Naive thymus-derived CD8-positive, alpha-beta T cell (primary cell): ENCODE measurements at places on chromosomes 2 and 18.

DNA sequence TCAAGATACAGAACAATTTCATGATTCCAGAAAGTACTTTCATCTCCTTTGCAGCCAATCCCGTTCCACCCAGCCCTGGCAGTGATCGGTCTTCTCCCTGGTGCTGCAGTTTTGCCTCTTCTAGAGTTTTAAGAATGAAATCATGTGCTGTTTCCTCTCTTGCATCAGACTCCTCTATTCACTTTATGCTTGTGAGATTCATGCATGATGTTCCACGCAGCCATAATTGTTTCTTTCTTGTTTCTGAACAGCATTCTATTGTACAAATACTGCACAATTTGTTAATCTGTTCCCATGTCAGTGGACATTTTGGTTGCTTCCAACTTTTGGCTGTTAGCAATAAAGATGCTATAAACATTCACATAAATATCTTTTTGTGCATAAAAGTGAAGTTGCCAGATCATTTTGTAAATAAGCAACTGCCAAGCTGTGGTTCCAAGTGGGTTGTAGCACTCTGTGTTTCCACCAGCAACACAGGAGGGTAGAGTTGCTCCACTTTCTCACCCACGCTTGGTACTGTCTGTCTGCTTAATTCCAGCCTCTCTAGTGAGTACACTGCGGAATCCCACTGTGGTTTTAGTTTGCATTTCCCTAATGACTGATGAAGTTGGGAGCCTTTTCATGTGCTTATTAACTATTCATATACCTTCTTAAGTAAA is 104.5 kb downstream of the TWIST2 start:
- no peak for DNase-seq

GRCh38 chr2:238651306-238652052 is 196.4 kb upstream of the TWIST2 start:
- DNase-seq, result no peak

DNA sequence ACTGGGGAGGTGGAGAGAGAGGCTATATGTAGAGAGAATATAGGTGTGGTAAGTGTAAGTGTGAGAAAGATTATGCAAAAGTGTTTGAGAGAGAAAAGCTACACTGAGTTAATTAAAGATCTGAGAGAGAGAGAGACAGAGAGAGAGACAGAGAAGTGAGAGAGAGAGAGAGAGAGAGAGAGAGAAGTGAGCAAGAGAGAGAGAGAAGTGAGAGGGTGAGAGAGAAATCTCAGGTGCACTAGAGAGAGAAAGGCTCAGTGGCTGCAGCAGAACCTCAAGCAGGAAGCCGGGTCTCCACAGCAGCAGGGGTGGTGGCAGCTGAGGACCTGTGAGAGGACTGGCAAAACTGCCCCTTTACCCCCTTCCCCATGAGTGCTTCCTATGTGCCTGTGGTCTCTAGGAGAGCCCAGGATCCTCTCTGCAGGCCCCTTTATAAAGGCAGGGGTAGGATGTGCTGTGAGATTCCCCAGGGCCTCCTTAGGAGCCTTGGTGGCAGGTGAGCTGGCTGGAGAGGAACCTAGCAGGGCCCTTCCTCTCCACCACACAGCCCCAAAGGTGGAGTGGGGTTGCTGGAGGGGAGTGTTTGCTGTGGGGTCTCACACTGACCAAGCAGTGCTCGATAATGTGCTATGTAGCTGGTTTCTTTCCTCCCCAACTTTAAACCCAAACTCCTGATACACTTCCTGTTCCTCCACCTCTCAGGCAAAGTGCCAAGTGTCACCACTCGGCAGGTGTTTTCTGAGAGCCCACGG is 52.6 kb downstream of the SLC4A5 start:
- peak; percentile 31 for DNase-seq

- no peak for DNase-seq
Measured at GRCh38 chr2:23354554-23354953, 30.4 kb upstream of the KLHL29 start.

DNA sequence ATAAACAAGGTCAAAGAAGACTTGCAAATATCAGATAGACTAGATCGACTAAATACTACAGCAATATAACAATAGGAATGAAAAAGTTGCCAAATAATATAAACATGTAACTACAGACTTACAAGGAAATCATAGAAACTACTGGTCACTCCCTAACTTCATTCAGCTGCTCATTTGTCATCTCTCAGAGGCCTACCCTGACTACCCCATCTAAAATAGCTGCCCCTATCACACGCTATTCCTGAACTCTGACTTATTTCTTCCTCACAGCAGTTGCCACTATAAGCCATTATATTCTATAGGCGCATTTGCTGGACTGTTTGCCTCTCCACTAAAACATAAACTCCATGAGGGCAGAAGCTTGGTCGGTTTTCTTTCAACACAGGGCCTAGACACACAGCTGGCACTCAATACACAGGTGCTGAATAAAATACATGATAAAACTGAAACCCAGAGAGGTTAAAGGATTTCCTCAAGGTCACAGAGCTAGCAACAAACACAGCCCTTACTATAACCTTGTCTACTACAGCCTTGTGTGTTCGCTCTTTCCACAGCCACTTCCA is 1.8 kb downstream of the STRN start:
- DNase-seq, result no peak

GRCh38 chr2:111194835-111195621 is 74.3 kb downstream of the BCL2L11 start:
- no peak for DNase-seq

GRCh38 chr2:236343400-236344161 is 79.4 kb upstream of the ASB18 start:
- DNase-seq, result peak; percentile 44

GRCh38 chr2:85116207-85116606 is 17.0 kb upstream of the TCF7L1 start:
- no peak for DNase-seq

DNA sequence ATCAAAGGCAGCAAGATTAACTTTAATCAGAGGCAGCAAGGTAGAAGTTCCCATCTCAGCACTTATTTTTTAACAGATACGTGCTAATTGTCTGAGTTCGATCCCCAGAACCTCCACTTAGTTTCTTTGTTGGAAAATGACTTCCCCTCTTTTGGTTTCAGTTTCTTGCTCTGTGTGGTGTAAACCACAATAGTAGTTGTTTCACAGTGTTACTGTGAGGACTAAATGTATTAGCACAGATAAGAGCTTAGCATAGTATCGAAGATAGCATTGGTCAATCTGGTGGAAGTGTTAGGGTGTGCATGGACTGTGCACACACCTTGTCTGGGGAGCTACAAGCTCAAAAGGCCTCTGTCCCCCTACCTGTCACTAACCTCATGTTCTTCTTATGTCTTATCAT is 988.3 kb upstream of the GYPC start:
- no peak for DNase-seq

DNA sequence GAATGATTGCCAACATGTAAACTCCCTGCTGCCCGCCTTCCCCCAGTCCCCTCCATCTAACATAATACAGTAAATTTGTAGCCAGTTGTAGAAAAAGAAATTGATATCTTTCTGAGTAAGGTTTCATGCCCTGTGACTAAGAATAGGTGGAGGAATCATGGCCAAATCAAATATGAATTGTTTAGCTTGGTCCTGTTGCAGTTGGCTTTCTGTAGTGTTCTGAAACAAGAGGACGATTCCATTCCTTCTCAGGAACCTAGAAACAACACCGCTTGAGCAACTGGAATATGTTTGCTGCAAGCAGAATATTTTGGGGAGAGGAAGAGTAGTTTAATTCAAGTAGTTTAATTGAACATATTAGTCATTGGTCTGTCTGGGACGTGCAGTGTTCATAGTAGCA is 7.0 kb upstream of the DRC1 start:
- no peak for DNase-seq

DNA sequence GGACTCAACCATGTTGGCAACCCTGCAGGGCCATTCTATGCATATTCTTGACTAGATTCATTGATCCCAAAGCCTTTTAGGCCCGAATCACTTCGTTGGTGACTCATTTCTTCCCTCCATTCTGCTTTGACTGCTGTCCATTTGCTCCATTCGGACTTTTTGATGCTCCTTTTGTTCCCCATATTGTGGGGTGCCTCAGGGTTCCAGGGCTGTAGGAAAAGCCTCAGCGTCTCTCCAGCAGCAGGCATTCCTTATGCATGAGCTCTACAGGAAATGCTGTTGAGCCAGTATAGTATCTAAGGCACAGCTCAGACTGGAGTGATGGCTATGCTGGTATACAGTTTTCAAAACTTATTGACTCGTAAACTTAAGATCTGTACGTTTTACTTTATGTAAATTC is 292.6 kb downstream of the PRKCE start:
- no peak for DNase-seq

GRCh38 chr18:6255116-6255705 is 159.5 kb downstream of the L3MBTL4 start:
- no peak for DNase-seq

GRCh38 chr2:150097901-150098531 is 389.5 kb downstream of the RND3 start:
- no peak for DNase-seq

GRCh38 chr2:126658905-126659561 is 3.1 kb downstream of the GYPC start:
- DNase-seq, result no peak

DNA sequence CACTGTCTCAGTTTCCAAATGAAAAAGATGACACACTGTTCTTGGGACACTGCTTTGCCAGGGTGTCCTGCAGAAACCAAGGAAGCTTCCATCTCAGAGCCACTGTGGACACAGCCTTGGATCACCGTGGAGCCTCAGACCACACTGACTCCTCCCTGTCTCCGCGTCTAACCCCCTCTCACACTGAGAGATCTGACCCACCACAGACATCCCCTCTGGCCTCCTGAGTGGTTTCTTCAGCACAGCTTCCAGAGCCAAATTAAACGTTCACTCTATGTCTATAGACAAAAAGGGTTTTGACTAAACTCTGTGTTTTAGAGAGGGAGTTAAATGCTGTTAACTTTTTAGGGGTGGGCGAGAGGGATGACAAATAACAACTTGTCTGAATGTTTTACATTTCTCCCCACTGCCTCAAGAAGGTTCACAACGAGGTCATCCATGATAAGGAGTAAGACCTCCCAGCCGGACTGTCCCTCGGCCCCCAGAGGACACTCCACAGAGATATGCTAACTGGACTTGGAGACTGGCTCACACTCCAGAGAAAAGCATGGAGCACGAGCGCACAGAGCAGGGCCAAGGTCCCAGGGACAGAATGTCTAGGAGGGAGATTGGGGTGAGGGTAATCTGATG is 113.4 kb upstream of the PKDCC start:
- no peak for DNase-seq

DNA sequence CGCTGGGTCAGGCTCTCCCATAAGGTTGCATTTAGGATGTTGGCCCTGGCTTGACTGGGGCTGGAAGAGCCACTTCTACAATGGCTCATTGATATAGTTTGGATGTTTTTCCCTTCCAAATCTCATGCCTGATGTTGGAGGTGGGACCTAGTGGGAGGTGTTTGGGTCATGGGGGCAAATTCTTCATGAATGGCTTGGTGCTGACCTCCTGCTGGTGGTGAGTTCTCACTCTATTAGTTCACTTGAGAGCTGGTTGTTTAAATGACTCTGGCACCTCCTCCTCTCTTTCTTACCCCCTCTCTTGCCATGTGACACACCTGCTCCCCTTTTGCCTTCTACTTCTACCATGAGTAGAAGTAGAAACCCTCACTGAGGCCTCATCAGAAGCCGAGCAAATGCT is 20.5 kb downstream of the ACOXL start:
- DNase-seq, result no peak

GRCh38 chr2:58227171-58227917 is 13.8 kb downstream of the FANCL start:
- DNase-seq, result no peak

GRCh38 chr2:223602972-223603371 is 811 bp upstream of the SCG2 start:
- DNase-seq, result no peak

DNA sequence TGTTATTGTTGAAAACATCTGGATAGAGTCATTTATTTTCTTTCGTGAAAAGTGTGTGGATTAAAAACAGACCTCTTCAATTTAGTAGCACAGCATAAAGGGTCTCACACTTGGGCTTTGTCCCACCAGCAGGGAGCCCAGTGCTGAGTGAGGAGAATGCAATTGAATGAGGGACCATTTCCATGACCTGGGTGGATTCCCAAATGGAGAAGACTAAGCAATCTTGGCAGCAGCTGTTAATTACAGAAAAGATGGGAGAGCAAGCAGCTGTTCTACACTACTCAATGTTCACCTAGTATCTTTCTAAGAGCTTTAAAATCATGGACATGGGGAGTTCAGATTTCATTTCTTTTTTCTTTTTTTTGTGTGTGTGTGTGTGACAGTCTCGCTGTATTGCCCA is 121.8 kb upstream of the FN1 start:
- DNase-seq, result no peak

DNA sequence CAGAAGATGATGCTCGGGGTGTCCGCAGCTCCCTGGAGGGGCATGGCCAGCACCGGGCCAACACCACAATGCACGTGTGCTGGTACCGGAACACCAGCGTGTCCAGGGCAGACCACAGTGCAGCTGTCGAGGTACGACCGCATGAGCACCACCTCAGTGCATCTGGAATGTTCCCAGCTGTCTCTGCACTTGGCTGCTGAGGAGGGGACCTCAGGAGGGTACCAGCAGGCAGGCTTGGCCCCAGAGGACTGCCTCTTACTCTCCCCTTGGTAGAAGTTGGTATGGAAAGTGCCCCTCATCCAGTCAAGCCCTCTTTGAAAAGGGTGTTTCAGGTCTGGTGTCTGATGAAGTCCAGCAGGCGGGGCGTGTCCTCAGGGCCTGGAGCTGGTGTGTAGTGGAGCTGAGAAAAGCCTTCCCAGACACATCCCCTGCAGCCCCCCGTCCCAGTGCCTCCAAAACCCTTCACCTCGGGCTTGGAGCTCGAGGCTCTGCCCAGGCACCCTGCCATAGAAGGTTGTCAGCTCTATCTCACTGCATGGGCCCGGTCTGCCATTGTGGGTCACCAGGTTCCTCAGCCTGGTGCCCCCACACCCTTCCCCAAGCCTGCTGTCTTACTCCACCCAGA is 16.7 kb downstream of the STK25 start:
- no peak for DNase-seq

GRCh38 chr2:102208774-102209173 is 22.0 kb downstream of the IL1RL2 start:
- no peak for DNase-seq

GRCh38 chr18:11871501-11871900 is 20.3 kb downstream of the CHMP1B start:
- DNase-seq, result no peak

DNA sequence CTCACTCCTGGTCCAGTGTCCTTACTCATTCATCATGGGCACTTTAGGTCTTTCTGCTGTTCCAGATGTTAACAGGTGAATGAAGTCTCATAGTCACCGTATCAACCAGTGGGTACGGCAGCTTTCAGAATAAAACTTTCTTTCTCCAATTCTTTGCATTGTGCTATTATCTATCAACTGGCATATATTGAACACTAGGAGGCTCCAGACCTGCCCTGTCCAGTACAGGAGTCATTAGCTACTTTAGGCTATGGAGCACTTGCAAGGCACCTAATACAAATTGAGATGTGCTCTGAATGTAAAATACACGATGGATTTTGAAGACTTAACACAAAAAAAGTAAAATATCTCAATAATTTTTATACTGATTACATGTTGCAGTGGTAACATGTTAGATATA is 43.2 kb upstream of the NEB start:
- DNase-seq, result no peak

DNA sequence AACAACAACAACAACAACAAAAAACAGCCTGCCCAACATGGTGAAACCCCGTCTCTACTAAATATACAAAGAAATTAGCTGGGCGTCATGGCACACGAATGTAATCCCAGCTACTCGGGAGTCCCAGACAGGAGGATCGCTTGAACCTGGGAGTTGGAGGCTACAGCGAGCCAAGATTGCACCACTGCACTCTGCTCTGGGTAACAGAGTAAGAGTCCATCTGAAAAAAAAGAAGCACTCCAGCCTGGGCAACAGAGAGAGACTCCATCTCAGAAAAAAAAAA is 344.1 kb upstream of the PLGLB2 start:
- DNase-seq, result no peak
